ENCODE measurements at places on chromosomes 12 and 14.

GRCh38 chr12:19131025-19131444, 1.5 kb downstream of the PLEKHA5 start:
- DNase-seq, result no peak

GRCh38 chr12:93453633-93454032, 11.9 kb upstream of the UBE2N start:
- DNase-seq, result no peak

GRCh38 chr12:26737487-26738030, 95.4 kb downstream of the ITPR2 start:
- DNase-seq, result no peak

GRCh38 chr12:93603762-93604161, 31.3 kb downstream of the SOCS2 start:
- no peak for DNase-seq

GRCh38 chr12:79397609-79398008, 293.2 kb downstream of the PAWR start:
- DNase-seq, result no peak

DNA sequence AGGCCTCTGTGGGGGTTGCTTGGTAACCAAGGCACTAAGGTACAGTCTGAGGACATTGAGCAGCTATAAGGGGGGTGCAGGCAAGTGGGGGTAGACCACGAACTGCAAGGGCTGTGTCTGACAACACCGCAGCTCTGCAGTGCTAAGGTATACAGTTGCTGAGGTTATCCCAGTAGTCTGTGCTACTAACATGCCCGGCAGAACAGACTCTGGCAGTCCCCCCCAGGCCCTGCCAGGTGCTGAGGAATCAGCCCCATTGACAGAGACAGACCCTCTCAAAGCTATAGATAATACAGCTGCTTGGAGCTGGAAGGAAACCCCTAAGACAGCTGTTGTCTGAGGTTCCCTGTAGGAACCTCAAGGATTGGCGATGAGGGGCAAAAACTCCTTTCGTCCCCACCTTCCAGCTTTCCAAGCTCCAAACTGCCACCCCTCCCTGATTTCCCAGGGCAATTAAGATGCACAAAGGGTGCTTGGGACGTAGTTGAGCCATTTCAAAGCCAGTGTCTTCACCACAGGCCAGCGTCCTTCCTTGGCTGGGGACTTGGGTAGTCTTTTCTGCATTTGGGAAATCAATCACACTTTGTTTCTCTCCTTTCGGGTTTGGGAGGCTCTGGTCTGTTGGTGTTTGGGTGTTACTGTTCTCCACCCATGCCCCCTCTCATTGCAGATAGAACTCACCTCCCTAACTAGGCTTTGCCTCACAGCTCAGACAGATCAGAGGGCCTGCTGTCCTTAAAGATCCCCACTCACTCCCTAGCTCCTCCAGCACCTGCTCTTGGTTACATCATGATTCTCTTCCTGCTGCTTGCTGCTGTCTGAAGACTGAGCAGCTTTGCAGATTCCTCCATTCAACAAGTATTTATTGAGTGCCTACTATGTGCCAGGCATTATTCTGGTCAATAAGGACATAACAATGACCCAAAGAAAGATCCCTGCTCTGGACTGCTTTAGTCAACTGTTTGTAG, 2.0 kb upstream of the MYH7 start:
- no peak for DNase-seq

All from activated CD4-positive, alpha-beta T cell treated with anti-CD3 and anti-CD28 coated beads, Interleukin-2, amount 10 ng/mL, durations not matched to agents 24 days and 14 days (primary cell).